Renal cortex interstitium (tissue), 15 donors: ENCODE measurements at places on chromosomes 2 and 18. TPM values are rescaled to one million over a fixed set of nuclear protein-coding genes. Genes with fewer than 3 reads are reported as not detected.

- no peak for DNase-seq
Measured at GRCh38 chr2:215839816-215840215, 173.5 kb downstream of the MREG start.

GRCh38 chr2:96801005-96801785 lies 14.9 kb upstream of the CNNM3 start:
- DNase-seq: no peak

LYPD6 gene
- polyA plus RNA-seq: 18.8 TPM

DNA sequence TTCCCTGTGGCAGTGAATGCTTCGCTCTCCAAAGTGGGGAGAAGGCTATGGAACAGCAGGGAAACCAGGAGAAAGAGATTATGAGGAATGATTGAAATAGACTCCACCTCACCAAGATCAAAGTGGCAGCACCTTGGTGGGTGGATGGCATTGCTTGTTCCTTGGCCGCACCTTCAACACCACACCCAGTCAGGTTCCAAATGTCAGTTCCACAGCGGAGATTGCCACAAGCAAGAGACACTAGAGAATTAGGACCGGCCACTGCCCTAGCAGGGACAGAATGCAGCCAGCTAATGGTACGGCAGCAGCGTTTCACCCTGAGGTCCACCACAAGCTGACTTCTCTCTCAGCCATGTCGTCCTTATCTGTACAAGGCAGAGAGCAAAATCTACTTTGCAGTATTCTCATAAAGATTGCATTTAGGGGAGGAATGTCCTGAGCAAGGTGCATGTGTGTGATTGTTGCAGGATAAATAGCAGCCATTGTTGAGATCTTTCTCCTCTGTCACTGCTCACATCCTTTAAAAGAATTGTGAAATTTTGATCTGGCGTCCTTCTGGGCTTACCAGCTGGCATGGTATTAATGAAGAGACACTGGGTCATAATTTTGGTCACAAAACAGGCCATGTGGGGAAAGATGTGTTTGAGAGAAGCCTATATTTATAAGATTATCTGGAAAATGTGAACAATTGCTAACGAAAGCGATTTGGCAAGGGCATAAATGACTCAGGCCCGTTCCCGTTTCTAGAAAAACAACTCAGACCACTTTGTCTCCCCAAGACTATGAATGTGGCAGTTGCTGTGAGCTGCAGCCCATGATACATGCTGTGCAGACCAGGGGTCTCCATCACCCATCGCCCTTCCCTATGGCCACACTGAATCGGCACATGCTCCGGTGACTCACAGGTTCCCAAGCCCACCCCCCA lies 228.6 kb upstream of the ID2 start:
- DNase-seq: no peak

GRCh38 chr2:161954103-161954502 lies 119.9 kb downstream of the DPP4 start:
- no peak for DNase-seq

DNA sequence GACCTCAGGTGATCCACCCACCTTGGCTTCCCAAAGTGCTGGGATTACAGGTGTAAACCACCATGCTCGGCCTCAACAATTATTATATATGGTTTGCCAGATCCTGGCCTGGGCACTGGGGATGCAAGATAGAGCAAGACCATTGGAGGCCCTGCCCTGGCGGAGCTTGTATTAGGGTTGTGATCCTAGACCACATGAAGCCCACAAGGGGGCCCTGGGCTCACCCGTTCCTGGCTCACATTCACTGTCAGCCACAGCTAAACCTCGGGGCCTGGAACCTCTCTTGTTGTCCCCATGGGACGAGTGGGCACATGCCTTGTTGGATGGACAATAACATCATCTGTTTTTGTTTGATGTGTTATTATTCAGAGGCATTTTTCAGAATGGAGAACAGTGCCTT lies 14.9 kb downstream of the HPCAL1 start:
- no peak for DNase-seq

- DNase-seq: no peak
Measured at GRCh38 chr2:27123302-27124150, at the start of gene ABHD1. TSS of gene ABHD1 (plus strand) at chr2:27123815. CDS start at chr2:27123949, 134 bp downstream.

- DNase-seq: no peak
Measured at GRCh38 chr2:234861841-234862735, 89.7 kb upstream of the SH3BP4 start.

DNA sequence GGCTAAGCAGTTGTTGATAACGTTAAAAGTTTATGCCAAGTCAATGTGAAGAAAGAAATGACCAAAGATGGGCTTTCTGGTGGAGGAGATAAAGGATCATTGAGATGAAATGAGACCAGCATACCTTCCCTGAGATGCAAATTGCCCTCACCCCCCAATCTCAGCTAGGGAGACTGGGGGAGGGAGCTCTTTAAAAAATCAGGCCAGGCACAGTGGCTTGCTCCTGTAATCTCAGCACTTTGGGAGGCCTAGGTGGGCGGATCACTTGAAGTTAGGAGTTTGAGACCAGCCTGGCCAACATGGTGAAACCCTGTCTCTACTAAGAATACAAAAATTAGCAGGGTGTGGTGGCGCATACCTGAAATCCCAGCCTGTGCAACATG lies 30.9 kb upstream of the KCMF1 start:
- DNase-seq: no peak

- no peak for DNase-seq
Measured at GRCh38 chr18:79452190-79452990, 56.7 kb downstream of the NFATC1 start.

GRCh38 chr18:6397931-6398566 lies 16.7 kb downstream of the L3MBTL4 start:
- DNase-seq: no peak

PAIP2B gene
- polyA plus RNA-seq: 22.5 TPM

DNA sequence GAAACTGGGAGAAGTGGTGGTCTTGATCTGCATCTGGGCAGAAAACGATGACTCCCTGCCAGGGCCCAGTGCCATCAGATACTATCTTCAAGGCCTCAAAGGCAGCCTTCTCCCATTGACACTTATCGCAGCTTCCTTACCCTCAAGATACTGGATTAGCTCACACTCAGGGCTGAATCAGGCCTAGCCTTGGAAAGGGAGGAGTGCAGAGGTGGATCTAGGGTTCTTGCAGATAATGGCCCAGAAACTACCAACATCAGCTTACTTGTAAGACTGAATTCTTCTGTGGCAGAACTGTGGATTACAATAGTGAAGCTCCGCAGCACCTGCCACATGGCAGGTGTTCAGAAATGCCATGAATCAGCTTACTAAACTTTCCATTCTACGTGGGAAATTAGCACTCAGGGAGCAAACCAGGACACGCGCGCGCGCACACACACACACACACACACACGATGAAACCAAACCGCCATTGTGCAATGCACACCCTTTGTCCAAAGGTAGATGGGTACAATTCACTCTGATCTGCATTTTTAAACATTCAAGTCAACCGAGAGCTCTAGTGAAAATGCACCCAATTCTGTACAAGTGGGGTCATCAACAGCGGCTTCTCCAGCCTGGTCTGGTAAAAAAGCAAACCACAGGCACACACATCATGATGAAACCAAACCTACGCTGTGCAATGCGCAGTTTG lies 26.3 kb upstream of the TMEM182 start:
- DNase-seq: no peak

DNA sequence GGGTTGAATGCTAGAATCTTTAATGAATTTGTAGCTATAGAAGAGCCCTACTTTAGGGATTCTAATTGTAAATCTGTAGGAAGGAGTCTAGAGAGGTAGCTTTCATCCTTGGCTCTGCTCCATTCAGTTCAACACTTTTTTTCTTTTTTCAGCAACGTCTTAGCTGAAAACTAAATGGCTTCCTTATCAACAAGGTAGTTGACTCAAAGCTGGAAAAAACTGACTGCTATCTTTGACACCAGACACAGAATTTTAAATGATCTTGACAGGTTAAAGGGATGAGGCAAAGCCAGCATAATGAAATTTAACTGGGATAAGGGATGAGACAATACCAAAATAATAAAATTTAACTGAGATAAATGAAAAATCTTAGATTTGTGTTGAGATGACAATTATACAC lies 54.9 kb downstream of the TMEFF2 start:
- DNase-seq: no peak

GRCh38 chr2:128686497-128686859 lies 367.8 kb upstream of the HS6ST1 start:
- no peak for DNase-seq

- no peak for DNase-seq
Measured at GRCh38 chr2:188308483-188308882, 16.8 kb downstream of the GULP1 start.

HNRNPLL gene
- polyA plus RNA-seq: 83.9 TPM

IGFBP2 gene
- 169 TPM for polyA plus RNA-seq

TPGS2 gene
- 116 TPM for polyA plus RNA-seq

DNA sequence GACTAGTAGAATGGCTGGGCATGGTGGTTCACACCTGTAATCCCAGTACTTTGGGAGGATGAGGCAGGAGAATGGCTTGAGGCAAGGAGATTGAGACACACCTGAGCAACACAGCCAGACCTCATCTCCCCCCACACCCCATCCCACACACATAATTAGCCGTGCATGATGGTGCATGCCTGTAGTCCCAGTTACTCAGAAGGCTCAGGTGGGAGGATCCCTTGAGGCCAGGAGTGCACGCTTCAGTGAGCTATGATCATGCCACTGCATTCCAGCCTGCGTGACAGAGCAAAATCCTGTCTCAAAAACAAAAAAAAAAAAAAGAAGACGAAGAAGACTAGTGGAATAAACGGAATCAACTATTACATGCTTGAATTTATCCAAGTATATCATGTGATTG lies 150.0 kb downstream of the STK39 start:
- peak; percentile 36 for DNase-seq

DNA sequence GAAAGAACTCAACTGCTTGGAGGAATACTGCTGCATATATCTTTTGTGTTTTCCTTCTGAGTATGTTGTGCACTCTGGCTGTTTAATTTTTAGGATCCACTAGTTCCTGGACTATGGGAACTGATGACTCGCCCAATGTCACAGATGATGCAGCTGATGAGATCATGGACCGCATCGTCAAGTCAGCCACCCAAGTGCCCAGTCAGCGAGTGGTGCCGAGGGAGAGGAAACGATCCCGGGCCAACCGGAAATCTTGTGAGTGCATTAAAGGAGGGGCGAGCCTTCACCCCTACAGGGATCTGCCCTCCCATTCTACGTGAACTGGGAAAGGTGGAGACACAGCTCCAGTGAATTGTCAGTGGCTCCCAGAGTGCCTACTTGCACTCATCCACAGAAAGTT lies 59.6 kb downstream of the TPGS2 start:
- DNase-seq: no peak

GRCh38 chr2:191486584-191487320 lies 191.2 kb upstream of the NABP1 start:
- DNase-seq: no peak

- no peak for DNase-seq
Measured at GRCh38 chr2:2849464-2850217, 518.6 kb upstream of the MYT1L start.

DNA sequence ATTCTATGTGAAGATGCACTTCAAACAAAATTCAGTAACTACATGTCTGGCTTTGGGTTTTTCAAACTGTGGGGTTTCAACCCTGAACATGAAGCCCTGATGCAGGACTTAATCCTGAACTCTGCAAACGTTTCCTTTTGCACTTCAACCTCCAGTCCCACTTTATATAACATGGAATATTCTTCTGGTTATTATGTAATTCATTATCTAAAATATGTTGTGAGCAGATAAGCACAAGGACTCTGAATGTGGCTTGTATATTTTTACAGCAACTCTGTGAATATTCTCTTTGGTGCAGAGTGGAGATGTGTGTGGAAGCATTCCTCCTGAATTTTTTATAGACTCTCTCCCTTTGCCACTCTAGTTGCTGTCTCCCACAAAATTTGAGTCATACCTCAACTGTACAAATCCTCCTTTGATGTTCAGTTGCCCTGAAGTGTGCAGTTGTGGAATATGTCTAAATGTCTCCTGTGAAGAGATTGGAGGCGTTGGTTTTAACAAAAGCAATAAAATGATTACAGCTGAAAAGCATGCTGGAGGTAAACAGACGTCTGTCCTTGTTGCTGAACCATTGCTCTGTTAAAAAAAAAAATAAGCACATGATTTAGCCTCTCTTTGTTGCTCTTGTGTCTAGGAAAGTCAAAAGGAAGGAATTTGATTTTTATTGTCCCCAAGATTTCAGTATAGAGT lies 205.1 kb upstream of the NRP2 start:
- no peak for DNase-seq

- DNase-seq: no peak
Measured at GRCh38 chr2:217258170-217258569, 398.3 kb upstream of the TNP1 start.

DNA sequence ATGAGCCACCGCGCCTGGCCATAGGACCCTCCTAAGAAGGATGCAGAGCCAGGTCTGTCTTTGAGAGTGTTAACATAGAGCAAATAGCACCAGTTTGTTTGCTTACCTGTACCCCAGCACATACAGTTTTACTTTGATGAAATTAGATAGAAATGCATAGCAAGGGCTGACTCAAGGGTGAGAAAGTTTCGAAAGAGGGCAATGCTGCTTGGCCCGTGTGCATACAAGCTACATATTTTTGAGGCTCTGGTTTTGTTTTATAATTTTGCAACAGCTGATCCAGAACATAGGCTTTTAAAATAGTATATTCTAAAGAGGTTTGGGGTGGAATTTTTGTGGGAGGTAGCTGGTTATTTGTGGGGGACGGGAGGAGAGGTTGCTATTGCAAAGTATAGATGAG lies 151.7 kb downstream of the MCFD2 start:
- DNase-seq: no peak

GRCh38 chr18:47815486-47816270 lies 114.8 kb downstream of the SMAD2 start:
- DNase-seq: no peak

DNA sequence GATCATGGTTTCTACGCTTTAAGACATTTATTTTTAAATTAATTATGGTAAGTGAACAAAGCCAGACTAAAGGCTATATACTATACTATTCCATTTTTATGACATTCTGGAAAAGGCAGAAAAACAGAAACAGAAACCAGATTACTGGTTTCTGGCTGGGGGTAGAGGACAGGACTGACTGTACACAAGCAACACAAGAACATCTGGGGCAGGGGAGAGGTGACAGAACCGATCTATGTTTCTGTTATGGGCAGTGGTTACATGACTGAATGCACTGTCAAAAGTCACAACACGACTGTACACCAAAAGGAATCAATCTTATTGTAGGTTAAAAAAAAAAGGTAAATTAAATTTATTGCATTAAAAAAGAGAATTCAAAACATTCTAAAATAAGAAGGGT lies 64.7 kb downstream of the PTPN2 start:
- DNase-seq: no peak

M1AP gene
- polyA plus RNA-seq: 0.84 TPM

GRCh38 chr2:30305235-30305634 lies 73.9 kb downstream of the LBH start:
- DNase-seq: no peak

TGFA gene
- polyA plus RNA-seq: 17.0 TPM

DNA sequence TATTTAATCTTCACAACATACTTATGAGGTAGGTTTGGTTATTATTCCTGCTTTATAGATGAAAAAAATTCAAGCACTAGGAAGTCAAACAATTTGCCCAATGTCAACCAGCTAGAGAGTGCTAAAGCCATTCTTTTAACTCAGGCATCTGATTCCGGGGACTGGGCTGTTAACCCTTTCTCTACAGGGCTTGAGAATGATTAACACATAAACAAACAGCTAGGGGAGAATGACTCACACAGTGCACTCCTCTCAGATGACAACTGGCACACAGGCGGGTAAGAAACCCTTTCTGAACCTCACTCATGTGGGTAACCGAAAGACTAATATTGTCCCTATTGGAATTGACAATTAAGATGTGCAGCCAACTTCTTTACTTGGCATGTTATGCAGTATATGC lies 86.3 kb upstream of the FSHR start:
- no peak for DNase-seq
